ENCODE measurements at places on chromosomes 1 and 21. TPM values are rescaled to one million over a fixed set of nuclear protein-coding genes. Genes with fewer than 3 reads are reported as not detected.

Gene LMX1A
- not detected for total RNA-seq

Gene HPCAL4
- 75.4 TPM for total RNA-seq

Gene GSTM3
- 80.3 TPM for total RNA-seq

Gene NPL
- total RNA-seq = 24.1 TPM

Gene KIF17
- total RNA-seq = 10.2 TPM

Gene CD1B
- not detected for total RNA-seq

Gene CNR2
- total RNA-seq = not detected

Gene SLC30A1
- 19.2 TPM for total RNA-seq

Gene KCNC4
- 2.4 TPM for total RNA-seq

Gene TFAP2E
- under 0.01 TPM for total RNA-seq

Gene CEP170
- 503 TPM for total RNA-seq

Gene SLC44A5
- total RNA-seq = 162 TPM

Gene PIGV
- total RNA-seq = 4.5 TPM

Gene TCHH
- under 0.01 TPM for total RNA-seq

Gene NPR1
- total RNA-seq = 0.41 TPM

Gene EFNA1
- 4.1 TPM for total RNA-seq

Gene TNNI3K
- 17.1 TPM for total RNA-seq

Gene ADPRS
- 20.4 TPM for total RNA-seq

Gene UBL4B
- 0.41 TPM for total RNA-seq

Gene REG4
- not detected for total RNA-seq

Gene TFF2
- not detected for total RNA-seq
